Effector memory CD4-positive, alpha-beta T cell (primary cell): ENCODE measurements at places on chromosomes 4 and X.

DNA sequence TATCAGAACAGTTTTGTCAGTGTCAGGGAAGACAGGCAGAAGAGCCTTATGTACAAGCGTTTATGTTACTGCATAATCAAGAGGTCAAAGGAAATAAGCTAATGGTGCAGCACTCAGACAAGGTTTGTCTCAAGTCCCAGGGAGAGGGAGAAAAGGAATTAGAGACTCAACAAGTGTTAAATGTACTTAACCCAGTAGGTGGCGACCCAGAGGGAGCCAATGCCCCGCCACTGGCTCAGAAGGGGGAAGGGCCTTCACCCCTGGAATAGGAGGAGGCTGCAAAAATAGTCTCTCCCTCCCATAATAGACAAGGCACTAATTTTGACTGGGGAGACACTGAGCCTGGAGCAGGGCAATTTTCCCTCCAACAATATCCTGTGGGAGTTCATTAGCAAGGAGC is 14.1 kb upstream of the PAPSS1 start:
- DNase-seq: no peak

DNA sequence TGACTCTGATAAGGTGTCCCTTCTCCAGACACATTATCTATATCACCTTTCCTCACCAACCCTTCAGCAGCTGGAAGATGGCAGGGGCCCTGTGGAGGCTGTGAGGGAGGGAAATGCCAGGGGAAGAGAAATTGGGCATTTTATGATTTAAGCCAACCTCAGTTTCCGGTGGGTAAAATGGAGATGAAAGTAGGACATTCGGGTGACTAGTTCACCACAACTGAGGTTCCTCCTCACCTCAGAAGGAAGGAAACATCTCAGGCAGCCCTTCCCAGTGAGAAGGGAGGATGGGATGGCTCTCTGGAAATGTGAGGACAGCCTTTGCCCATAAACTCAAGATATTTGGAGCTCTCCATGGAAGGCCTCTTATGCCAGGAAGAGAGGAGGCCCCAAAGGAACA is 251.5 kb downstream of the MID1IP1 start:
- no peak for DNase-seq

DNA sequence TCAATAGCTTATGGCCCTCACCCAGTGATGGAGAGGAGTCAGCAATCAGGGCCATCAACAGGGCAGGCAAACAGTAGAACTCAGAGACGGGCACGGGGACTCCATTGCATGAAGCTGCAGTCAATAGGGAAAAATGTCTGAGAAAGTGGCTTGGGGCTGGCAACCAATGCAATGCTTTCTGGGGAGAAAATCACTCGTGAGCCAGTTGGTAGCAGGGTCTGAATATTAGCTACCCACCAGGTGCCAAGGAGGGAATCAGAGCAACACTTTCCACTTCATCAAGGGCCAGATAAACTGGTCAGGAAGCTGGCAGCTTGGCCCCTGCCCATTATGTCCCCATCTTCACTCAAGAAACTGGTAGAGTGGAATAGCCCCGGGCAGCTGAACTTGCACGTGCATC is 80.7 kb downstream of the STARD8 start:
- no peak for DNase-seq

DNA sequence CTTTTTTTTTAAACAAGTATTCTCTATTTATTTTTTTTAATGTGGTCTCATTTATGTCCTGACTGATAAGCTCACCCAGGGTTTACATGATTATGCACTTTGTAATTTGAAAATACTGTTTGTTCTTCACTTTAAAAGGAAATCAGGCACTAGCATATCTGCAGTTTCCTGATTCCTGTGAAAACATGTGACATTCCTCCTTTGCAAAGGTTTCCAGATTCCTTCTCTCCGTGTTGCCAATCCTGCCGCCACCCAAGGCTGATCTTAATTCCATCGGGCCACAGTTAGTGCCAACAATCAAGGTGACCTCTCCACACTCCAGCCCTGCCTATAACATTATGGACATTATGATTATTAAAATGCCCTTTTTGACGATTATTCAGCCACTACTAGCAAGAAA is 225.4 kb downstream of the PCDH7 start:
- no peak for DNase-seq

DNA sequence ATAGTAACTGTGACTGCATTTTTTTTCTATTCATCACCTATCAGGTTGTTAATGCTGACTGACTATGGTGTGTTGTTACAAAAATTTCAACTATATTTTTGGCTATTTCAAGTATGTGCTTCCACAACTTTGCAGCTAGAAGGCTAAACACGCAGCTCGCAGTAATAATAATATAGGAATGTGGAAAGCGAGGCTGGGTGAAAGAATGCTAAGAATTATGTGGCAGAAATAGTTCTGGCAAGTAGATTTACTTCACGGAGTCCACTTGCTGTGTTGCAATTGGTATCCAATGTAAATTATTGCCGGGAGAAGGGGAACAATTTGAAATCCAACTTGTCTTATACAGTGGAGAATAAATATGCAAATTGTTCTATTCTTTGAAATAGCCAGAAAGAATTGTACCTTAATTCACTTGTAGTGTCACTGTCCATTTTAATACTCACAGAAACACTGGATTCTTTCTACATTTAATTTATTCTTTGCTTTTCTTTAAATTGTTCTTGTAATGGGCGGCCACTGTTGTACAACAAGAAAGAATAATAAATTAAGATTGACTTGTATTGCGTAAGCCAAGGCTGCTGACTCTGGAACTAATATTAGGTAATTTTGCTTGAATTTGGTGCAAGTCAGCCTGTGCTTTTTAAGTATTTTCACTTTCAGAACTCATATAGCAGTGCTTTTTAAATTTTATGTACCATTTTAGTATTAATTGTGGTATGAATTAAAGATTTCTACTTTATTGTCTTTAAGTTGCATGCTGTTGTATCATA is 154.9 kb downstream of the FRMPD4 start:
- no peak for DNase-seq

DNA sequence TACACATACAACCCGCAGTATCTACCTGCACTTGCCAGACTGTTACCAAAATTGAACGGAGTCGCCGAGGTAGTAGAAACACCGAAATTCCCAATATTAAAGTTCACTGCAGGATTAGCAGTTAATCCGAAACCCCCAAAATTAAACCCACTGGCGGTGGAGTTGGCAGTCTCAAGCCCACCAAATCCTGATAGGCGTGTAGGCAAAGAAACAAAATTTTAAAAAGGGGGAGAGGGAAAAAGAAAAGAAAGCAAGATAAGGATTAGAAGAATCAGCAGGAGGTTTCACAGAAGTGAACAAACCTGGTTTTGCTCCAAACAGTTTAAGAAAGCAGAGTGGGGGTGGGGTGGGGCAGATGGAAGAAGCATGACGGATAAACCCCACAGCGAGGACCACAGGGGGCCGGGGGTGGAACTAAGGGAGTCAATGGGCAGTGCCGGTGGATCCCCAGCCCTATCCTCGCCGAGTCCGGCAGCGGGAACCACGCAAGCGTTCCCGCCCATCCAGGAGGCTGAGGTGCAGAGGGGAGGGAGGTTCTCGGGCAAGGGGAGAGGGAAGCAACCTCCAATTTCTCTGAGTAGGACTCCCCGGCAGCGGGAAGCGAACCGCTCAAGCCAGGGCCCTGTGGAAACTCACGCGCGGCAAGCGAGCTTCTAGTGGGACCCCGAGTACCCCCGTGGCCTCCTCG is 599 bp downstream of the NUP54 start:
- DNase-seq: peak; percentile 10

- no peak for DNase-seq
These were observed 42.3 kb upstream of the CCSER1 start for GRCh38 chr4:90084967-90085295.

DNA sequence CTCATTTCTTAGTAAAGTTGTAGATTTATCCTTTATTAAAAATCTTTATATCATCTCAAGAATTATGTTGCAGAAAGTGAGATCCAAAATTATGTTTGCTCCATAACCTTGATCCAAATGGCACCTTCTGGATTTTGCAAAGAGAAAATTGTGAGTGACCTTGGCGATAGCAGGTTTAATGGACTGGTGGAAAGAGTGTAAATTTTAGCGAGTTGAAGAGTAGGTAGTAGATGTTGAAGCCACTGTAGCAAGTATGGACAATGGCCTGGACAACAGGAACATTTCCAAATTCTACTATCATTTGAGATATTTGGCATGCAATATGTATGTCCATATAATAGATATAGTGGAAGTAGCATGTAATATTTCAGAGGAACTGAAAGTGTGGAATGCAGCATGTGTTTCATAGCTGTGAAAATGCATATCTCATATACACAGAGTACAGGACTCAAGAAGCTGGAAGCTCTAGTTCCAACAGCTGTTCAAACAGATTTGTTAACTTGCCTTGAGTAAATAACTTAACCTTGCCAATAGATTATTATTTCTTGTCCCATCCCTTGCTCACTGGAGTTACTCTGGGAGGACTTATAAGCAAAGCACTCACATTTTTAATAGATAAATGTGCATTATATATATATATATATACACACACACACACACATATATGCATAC is 152.5 kb upstream of the TLL1 start:
- DNase-seq: no peak

DNA sequence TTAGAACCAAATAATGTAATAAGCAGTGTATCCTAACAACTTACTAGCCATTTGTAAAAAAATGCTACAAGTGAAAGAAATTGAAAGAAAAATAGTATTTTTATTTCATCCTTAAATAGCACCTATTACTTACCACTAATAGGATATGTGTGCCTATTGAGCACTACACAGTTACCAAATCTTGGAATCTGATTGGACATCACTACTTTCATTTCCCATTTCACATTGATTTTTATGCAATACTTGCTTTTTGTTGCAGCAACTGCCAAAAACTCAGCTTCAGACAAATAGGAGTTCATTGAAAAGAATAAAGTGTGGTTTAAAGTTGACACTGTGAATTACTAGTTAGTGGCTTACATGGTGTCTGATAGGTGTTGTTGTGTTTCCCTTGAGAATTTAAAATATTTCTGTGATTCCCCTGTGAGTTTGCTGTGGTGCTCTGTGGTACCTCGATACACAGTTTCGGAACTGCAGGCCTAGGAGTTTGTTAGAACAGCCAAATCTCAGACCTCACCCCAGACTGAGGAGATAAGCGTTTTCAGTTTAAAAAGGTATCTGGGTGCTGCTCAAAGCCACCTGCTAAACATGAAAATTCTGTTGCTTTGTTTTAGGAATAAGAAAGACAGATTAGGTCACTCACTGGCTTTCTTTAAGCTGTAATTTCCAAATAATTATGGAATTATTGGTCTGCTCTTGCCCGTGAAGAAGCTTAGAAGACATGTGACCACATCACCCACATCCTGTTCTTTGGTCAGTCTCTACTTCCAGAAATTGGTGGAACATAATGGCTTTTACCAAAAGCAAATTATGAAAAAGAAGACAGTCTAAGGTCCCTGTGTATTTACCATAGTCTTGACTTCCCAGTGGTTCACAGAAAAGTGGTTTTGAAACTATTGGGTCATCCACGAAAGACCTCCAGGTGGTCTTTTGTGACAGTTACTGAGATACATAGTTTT is 97.8 kb downstream of the SYTL5 start:
- no peak for DNase-seq

GRCh38 chrX:108090491-108091263 is 665 bp downstream of the PSMD10 start:
- no peak for DNase-seq

DNA sequence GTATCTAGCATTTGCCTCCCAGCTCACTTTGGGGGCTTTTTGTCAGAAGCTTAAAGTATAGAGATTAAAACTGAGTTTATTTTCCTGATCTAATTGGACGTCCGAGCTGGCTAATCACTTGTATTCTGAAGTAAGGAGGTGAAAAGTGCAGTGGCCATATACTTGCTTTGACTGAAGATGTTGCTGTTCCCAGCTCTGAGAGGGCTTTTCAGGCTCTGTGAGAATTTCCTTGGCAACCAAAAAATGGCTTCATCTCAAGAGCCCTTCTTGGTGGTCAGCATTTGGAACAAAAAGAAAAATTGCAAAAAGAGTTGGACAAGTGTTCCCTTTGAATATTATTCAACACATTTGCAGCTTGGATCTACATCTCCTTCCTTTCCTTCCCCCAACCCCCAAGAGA is 67.0 kb downstream of the SLC4A4 start:
- DNase-seq: no peak

DNA sequence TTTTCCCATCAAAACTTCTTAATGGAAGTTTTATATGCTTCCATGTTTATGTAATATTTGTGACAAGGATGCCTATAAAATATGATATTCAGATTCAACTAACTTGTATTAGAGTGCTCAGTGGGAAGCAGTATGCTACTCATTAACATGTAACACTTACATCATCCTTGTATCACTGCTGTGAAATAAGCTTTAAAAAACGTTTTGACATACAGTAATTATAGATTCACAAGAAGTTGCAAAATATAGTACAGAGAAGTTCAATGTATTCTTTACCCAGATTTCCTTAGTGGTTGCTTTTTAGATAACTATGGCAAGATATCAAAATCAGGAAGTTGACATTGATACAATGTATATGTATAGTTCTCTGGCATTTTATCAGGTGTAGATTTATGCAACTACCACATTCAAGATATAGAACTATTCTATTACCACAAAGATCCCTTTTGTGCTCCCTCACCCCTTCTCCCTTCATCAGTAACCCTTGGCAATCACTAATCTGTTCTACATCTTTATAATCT is 56.3 kb downstream of the DTHD1 start:
- no peak for DNase-seq

- no peak for DNase-seq
These were observed 31.5 kb upstream of the HPGD start for GRCh38 chr4:174553828-174554227.

DNA sequence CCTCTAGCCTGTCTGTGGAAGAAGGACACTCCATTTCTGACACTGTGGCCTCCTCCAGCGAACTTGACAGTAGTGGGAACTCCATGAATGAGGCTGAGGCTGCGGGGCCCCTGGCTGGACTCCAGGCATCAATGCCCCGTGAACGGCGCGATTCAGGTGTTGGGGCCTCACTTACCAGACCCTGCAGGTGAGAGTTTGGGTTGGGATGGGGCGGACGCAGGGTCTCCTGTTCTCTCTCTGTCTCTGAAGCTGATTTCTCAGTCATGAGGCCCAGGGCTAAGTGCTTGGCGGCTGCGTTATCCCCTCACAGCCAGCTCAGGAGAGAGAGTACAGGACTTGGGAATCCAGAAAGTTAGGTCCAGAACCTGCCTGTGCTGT is 71.0 kb downstream of the STARD8 start:
- DNase-seq: no peak

DNA sequence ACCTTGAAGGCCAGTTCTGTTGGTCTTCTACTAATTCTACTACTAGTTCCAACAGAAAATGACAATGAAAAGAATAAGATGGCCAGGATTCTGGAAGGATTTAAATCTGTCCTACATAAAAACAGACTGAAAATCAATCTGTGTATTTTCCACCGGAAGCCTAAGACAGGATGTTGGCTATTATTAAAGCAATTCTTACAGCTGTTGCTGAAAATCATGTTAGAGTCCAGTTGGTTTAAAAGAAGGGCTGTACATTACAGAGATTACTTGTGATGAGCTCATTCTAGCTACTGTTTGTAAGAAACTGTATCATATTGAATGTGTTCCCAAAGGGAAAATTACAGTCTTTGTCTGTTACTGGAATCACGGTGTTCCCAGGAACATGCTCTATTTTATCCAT is 54.8 kb upstream of the MAGEB16 start:
- no peak for DNase-seq
